ENCODE measurements at places on chromosomes 1 and 21.

DNA sequence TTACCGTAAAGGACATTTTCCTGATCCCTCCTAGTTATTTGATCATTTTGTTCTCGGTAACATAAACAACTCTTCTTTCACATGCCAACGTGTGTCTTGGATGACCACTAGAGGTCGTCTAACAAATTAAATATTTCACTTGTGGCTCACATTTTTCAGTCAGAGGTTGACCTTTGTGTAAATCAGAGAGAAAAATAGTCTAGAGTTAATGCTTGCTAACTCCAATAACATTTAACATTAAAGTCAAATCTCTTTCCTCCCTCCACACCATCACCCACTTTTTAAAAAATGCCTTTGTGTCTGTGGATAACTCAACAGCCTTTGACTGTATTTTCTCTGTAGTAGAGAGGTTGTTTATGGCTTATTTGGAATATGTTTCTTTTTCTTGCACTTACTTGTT is 220.5 kb upstream of the B3GALT2 start:
- DNase-seq = peak; percentile 10

GRCh38 chr1:193562121-193562520 is 375.7 kb upstream of the B3GALT2 start:
- DNase-seq = no peak

GRCh38 chr1:230940848-230941247 is 37.8 kb downstream of the TTC13 start:
- DNase-seq = no peak

- no peak for DNase-seq
Measured at GRCh38 chr1:247110627-247111258, 6.6 kb upstream of the ZNF669 start.

GRCh38 chr1:220789532-220790147 is 2.9 kb downstream of the MTARC1 start:
- DNase-seq = no peak

- no peak for DNase-seq
Measured at GRCh38 chr1:41780322-41780721, 138.4 kb downstream of the HIVEP3 start.

GRCh38 chr1:183349201-183349711 is 68.9 kb downstream of the NMNAT2 start:
- no peak for DNase-seq

- DNase-seq = no peak
Measured at GRCh38 chr21:34531399-34531798, 19.4 kb upstream of the KCNE1 start.

- no peak for DNase-seq
Measured at GRCh38 chr1:8397511-8397910, 79.6 kb downstream of the SLC45A1 start.

DNA sequence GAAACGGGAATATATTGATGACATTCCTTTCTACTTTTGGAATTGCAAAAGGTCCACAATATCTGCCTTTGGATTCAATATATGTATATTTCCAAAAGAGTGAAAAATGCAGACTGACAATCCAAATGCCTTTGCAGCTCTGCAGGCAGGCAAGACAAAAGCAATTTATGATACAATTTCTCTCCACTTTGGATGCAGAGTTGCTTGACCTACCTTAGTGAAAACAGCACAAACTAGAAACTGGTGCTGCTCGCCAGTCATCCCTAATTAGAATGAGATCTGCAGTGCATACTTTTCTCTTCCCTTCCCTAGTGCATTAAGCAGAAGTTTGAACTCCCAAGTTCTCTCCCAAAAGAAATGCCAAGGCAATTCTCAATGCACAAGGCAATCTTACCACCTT is 56.8 kb downstream of the KIAA0319L start:
- no peak for DNase-seq

GRCh38 chr1:203034422-203035110 is 8.3 kb downstream of the PPFIA4 start:
- DNase-seq = no peak

- DNase-seq = no peak
Measured at GRCh38 chr1:44934791-44935190, 51.6 kb downstream of the EIF2B3 start.

- no peak for DNase-seq
Measured at GRCh38 chr1:172485626-172486025, 41.8 kb upstream of the PIGC start.

DNA sequence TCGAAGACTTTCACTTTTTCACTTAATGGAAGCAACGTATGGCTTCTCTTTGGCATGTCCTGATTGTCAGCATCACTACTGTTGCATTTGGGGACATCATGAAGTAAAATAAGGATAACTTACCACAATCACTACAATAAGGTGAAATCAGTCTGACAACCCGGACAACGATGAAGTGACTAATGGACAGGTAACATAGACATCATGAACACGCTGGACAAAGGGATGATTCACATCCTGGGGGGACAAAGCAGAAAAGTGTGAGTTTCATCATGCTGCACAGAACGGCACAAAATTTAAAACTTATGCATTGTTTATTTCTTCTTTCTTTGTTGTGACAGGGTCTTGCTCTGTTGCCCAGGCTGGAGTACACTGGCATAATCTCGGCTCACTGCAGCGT is 53.9 kb downstream of the FH start:
- DNase-seq = no peak

GRCh38 chr1:224509907-224510306 is 75.3 kb upstream of the WDR26 start:
- DNase-seq = no peak

GRCh38 chr1:55894521-55894920 is 679.4 kb upstream of the USP24 start:
- DNase-seq = no peak

- DNase-seq = no peak
Measured at GRCh38 chr1:67317803-67318202, 10.1 kb downstream of the IL12RB2 start.

DNA sequence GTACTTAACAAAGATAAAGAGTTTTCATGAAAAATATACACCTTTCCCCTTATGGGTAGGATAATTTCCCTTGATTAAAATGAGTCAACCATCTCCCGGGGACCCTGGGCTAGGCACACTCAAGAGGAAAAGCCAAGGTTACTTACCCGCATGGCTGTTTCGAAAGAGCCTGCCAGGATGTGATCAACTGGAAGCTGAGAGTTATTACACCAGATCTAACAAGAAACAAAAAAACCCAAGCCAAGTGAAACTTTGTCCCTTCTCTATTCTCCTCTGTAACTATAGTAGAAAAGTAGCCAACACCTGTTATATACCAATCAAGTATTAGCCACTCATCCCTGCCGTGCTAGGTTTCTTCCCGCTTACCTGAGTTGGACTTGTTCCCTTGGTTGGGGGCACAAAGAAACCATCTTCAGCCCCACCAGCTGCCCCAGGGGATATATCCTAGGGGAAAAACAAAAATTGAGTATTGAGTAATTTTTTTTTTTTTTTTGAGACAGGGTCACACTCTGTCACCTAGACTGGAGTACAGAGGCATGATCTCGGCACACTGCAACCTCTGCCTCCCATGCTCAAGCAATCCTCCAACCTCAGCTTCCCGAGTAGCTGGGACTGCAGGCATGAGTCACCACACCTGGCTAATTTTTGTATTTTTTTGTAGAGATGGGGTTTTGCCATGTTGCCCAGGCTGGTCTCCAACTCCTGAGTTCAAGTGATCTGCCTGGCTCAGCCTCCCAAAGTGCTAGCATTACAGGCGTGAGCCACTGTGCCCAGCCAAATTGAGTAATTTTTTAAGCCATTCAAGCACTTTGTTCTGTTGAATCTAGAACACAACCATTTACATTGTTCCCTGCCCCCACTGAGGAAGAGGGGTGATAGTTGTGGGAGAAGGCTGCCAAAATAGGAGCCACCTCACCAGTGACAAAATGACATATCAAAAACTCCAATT is 8.4 kb upstream of the PEX19 start:
- DNase-seq = no peak

DNA sequence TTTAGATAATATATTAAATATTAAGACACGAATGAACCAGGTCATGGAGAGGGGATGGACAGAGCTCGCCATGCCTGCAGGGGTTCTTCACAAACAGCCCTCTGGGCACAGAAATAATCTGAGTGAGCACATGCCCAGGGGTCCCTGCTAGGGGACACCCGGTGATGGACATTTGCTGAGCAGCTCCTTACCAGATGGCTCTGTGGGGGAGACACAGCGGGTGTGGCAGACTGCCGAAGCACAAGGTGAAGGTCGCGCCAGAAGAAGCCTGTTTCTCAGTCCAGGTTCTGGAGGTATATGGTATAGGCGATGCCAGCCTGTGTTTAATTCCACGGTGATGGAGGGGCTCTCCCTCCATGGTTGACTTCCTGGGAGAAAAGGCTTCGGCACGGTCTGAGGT is 9.6 kb downstream of the TRABD2B start:
- no peak for DNase-seq

DNA sequence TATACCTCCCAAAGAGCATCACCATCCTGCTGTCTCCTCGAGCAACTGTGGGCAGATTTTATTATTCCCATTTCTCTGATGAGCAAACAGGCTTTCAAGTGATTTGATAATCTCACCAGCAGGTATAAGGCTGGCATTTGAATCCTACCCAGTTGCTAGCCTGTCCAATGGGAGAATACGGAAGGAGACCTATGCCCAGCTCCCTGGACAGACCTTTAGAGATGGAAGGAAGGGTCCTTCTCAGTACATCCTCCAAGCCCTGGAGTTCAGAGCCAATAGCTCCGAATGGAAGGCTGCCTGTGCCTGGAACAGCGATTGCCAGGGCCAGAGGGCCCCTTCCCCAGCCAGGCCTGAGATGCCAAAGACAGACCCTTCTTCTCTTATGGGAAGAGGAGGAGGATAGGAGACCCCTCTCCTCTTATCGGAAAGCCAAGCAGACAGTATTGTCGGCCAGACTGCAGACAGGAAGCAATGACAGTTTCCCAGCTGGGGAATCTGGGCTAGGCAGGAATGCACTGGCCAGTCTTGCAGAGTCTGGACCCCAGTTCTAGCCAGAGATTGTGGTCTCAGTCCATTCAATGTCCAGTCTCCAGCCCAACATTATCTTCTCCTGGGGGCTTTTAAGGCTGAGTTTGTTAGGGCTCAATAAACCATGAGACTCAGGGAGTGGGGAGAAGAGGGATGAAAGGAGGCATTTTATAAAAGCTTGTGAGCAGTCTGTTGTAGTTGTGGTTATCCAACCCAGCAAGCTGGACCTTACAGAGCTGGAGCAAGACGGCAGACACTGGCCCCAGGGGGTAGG is 2.0 kb downstream of the IFFO2 start:
- DNase-seq = no peak

DNA sequence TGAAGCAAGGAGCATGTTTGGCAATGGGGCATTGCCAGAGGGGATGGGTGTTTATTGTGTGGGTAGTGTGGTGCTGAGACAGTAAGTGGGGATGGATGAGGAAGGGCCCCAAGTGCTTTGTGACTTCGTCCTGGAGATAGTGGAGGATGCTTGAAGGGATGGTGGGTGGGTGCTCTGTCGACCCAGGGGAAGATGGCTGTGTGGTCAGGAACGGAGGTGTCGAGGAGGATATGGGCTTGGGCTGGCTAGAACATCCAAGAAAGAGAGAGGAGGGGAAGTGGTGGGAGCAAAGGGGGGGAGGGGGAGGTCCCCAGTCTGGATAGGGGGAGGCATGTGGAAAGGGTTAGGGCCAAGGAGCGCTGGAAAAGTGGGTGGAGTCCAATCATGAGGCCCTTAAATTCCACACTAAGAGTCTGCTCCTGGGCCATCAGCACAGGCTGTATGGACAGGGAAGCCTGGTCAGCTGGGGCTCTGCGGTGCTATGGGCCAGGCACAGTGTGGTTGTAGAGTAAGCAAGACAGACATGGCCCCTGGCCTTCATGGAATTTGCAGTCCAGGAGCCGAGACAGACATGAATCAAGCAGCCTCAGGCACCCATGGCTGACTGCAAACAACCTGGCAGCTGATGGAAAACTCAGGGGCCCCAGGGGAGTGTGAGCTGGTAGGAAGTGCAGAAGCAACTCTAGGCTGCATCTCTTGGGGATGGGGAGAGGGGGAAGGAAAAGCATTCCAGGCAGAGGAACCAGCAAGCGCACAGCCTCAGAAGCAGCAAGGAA is 36.3 kb downstream of the EDN2 start:
- DNase-seq = no peak

GRCh38 chr1:200527670-200528069 is 92.9 kb downstream of the KIF14 start:
- no peak for DNase-seq

DNA sequence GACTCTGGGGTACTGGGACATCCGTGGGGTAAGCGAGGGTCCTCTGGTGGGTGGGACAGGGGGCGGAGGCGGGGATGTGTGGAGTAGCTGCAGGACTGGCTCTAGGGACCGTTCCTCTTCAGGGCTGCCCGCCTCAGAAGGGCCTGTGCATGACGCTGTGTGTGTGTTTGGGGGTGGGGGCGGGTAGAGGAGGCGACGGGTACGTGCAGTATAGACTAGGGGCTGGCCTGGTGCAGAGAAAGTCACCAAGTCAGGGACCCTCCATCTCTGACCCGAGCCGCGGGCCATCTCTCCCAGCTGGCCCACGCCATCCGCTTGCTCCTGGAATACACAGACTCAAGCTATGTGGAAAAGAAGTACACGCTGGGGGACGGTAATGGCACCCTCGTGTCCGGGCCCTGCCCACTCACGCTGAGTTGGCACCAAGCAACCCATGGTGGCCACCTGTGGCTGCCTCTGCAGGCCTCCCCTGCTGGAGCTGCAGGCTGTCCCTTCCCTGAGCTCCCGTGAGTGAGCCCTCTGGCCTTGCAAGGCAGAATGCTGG is 342 bp downstream of the GSTM5 start:
- no peak for DNase-seq

DNA sequence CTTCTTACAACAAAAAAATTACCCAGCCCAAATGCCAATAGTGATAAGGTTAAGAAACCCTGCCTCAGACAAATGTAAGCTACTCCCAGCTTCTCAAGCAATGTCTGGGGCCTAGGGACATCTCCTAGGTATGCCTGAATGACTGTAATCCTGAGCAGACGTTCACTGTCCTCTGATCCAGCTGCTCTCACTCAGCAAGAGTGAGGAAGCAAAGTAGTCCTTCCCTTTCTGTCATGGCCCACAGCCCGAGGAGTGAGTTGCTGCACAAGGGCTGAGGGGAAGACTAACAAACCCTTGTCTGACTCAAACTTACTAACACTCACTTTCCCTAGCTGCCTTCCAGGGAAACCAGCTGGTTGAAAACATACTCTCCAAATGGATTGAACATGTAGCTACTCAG is 124.9 kb upstream of the TNFSF4 start:
- no peak for DNase-seq

GRCh38 chr1:90027281-90027680 is 32.4 kb downstream of the ZNF326 start:
- DNase-seq = no peak
